Fibroblast of skin of left quadriceps (primary cell): ENCODE measurements at places on chromosomes 7 and 10.
A peak's percentile ranks its signal among the peaks of the same experiment; 100 is the strongest.

- no peak for DNase-seq
Measured at GRCh38 chr10:18158773-18159265, 18.6 kb downstream of the CACNB2 start.

GRCh38 chr10:89185658-89186057 is 21.5 kb downstream of the CH25H start:
- no peak for DNase-seq

DNA sequence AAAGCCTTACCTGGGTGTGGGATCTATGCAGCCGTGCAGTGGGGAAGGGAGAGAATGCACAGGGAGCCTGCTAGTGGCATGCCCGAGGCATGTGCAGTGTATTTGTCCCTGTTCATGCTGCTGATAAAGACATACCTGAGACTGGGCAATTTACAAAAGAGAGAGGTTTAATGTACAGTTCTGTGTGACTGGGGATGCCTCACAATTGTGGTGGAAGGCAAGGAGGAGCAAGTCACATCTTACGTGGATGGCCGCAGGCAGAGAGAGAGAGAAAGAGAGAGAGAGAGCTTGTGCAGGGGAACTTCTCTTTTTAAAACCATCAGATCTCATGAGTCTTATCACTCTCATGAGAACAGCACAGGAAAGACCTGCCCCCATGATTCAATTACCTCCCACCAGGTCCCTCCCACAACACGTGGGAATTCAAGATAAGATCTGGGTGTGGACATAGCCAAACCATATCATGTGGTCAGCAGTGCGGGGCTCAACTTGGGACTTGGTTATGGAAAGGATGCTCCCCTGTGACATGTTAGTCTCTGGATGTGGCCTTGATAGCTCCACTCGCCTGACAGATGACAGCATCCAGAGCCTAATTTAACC is 128.9 kb downstream of the DOCK1 start:
- no peak for DNase-seq

- no peak for DNase-seq
Measured at GRCh38 chr7:100400041-100400440, 26.8 kb downstream of the PILRA start.

- no peak for DNase-seq
Measured at GRCh38 chr7:157056957-157057902, 46.8 kb upstream of the MNX1 start.

- DNase-seq, result no peak
Measured at GRCh38 chr7:47078241-47078640, 503.7 kb downstream of the TNS3 start.

DNA sequence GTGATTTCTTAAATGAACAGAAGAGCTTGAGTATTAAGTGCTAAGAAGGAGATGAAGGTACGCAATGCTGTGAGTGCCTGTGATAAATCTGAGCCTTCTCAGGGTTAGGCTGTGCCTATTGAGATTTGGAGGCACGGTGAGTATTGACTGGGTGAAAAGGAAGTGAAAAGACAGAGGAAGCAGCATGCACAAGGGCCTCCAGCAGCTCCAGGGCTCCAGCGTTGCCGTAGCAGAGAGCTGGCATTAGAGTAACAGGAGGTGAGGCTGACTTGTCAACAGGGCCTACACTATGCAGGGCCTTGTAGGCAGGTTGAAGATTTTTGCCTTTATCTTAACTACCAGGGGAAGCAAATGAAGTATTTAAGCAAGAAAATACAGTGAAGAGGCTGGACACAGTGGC is 54.1 kb upstream of the PDCD4 start:
- DNase-seq, result no peak

DNA sequence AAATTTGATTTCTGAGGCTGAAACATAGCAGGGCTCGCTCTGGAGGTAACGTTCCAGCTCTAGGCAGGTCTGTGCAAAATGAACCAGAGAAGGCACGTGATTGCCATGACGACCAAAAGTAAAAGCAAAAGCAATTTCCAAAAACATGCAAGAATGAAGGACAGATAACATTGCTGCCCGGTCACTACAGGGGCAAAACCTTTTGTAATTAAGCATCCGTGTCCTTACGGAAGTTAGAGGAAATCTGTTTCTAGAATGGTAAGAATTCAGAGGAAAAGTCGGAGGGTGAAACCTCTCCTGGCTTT is 2.9 kb downstream of the KLF6 start:
- DNase-seq, result no peak

- peak; percentile 51 for DNase-seq
Measured at GRCh38 chr10:86757113-86757972, 924 bp downstream of the BMPR1A start.

DNA sequence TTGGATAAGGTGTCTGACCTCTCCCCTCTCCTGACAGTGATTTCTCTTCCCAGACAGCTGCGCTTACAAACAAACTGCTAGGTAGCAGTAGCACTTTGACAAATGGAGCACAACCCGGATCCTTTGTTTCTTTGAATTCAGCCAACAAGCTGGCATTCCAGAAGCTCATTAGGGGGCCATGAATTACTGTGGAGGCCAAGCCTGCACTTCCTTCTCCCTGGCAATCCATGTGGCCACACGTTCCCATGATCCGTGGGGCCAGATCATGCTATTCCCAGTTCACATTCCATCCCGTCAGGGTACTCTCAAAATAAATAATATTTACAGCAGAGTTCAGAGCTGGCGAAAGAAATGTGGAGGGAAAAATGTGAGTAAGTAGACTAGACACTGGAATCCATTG is 172.4 kb downstream of the PRPF18 start:
- DNase-seq, result peak; percentile 71

DNA sequence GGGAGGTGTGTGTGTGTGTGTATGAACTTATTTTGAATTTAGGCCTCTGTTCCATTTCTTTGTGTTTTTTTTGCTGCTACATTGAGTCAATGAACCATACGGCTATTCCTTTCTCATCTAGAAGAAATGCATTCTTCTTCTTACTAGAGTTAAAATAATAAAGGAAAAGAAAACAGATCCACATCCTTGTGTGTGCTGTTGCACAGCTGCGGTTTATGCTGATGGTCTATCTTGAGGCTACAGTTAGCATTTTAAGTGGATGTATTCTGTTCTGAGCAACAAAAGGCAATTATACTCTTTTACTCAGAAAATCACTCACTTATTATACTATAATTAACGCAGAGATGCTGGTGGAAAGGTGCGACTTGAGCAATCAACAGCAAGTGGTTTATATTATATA is 615.0 kb upstream of the MBL2 start:
- DNase-seq, result no peak

- DNase-seq, result no peak
Measured at GRCh38 chr10:51031950-51032349, 42.3 kb upstream of the PRKG1 start.

DNA sequence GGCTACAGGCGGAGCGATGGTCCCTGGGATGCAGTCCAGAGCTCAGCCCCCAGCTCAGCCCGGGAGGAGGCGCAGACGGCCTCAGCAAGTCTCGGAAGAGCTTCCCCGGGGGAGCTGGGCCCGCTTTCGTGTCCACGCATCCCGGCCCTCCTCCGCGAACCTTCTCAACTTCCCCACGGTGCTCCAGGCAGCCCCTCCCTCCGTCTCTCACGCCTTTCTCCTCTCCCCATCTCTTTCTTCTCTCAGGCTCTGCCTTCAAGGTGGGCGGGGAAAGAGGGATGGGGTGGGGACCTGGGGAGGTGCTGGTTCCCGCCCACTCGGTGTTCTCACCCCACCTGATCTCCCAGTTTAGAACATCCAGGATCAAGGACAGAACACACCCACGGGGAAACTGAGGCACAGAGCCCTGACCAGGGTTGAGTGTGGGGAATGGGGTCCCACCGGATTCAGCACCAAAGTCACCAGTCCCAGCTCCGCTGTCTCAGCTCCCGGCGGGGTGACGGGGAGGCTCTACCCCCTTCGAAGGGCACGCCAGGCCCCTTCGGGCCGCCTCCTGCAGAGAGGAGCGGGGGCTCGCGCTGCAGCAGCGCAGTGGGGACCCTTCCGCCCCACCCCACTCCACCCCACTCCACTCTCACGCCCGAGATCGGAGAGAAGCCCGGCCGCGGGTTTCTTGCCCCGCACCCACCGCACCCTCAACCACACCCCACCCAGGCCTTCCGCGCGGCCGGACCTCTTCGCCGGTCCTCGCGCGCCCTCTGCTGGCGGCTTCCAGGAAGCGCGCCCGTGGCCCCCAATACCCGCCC is 18.2 kb downstream of the POLL start:
- peak; percentile 23 for DNase-seq

GRCh38 chr7:129925416-129926002 is 27.3 kb downstream of the UBE2H start:
- DNase-seq, result peak; percentile 42

DNA sequence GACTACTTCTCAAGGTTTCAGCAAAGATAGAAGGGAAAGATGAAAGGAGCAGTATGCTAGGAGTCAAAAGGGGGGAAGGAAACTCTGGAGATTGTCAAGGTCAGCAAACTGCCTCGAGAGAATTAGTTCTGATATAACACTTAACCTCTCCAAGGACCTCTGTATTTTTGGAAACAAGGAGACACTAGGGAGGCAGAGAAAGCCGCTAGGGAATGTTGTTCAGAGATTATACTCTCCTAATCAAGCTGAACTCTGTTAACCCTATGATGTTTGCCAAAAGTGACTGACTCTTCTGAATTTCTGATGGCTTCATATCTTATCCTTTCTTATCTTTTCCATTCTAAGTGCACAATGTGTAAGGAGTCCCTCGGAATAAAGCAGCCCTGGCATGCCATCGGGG is 27.1 kb downstream of the CREM start:
- DNase-seq, result no peak

GRCh38 chr10:52128056-52128683 is 185.9 kb upstream of the DKK1 start:
- DNase-seq, result no peak

GRCh38 chr7:38425509-38425908 is 152.1 kb upstream of the TARP start:
- no peak for DNase-seq

DNA sequence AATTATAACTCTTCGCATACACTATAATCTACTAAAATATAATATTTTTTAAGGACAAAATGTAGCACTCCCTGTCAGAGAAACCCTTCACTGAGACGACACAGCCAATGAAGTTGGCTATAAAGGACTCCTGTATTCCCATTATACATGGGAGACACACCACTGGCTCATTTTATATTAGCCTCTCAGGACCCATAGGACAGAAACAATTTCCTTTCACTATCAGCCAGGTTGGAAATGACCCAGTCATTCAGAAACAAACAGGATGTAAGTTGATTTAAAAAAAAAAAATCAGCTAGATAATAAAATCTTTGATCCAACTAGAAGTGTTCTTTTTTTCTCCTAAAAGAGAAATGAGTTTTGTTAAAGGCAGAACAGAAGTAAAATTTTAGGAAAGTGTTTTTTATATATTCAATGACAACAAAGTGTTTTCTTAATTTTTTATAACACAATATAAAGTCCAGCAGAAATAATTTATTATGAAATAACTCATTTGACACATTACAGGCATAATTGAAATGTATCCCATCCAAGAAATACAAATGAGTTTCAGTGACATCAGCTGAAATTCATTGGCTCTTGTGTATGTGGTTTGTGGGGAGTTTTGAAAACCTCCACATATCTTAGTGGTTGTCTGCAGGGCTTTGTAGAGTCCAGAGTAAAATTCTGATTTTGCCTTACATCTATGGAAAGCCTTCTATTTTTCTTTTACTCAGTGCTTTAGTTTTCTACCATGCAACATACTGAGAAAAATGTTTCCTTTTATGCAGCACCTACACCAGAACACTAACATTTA is 64.1 kb downstream of the CTTNBP2 start:
- DNase-seq, result no peak

DNA sequence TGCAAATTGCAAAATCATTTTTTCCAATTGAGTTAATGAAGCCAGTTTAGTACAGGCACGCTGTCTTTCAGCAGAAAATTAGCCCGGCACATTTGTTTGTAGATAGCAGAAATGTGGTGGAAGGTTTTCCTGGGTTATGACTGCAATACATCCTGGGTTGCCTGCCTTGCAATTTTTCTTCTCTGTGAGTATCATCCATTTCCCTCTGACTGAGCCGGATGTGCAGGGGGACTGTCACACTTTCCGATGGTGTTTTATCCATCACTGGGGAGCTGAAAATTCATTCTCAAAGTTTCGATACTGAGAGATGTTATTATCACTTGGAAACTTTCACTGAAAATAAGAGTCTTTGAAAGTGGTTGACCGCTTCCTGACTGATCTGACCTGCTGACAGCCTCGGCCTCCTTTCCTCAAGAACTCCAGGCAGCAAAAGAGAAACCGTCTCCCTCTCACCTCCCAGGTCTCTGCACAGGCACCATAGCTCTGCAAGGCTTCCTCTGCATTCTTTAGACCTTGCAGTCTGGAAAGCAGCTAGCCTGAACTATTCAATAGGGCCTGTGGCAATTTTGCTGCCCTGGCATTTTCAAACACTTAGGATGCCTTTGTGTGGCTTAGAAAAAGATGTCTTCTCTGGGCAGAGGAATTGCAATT is 320.8 kb upstream of the NRP1 start:
- no peak for DNase-seq

- DNase-seq, result peak; percentile 52
Measured at GRCh38 chr7:120053390-120053961, 219.5 kb upstream of the KCND2 start.

DNA sequence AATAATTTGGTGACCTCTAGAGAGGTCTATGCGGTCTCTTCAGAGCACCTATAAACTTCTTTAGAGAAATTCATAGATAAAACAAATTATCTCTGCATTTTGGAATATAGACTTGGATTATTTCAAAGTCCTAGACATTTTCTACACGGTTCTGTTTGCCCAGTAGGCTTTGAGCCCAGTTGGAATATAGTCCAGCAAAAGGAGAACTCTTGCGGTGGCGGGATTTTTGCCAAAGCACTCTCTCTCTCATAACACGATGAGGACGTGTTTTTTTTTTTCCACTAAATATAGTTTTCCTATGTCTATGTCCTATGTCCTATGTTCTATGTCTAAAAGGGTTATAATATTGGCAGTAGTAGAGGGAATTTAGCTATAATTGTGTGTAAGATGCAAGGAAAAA is 164.9 kb upstream of the AGR3 start:
- no peak for DNase-seq

DNA sequence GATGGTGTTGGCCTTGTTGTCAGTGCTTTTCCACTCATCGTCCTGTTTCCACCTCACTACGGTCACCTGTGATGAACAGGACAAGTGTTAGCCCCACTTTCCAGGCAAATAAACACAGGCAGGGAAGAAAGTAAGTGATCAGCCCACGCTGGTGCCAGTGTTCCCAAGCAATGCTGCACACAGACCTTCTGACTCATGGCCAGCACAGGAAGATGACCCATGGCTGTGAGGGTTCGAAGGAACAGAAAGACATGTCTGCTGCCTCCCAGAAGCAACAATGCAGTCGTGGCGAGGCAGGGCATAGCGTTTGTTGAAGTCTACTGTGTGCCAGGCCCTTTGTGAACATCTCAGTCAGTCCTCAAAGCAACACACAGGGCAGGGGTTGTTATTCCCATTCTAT is 35.7 kb downstream of the SLC29A3 start:
- no peak for DNase-seq
